Stimulated activated CD4-positive, alpha-beta T cell treated with anti-CD3 and anti-CD28 coated beads, Interleukin-1b, Interleukin-23, amount 100 ng/mL, for 1 hour (primary cell): ENCODE measurements at places on chromosomes 3 and 15.

DNA sequence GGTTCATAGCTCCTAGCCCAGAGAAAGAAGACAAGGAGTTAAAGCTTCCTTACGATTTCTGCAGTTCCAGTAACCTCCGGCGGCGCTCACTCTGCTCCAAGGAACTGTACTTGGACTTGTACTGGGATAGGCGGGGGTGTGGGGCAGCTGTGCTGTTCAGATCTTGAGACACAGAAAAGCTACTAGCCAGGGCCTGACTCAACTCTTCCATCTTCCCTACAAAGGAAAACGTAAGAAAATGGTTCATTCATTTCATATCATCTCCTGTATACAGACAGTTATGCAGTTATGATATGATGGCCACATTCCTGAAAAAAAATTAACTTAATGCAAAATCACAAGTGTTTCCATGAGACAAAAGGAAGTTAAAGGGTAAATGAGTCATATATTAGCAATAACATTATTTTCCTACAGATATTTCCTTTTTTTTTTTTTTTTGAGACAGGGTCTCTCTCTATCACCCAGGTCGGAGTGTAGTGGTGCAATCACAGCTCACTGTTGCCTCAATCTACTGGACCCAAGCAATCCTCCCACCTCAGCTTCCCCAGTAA, 4.6 kb downstream of the SNUPN start:
- DNase-seq: no peak

DNA sequence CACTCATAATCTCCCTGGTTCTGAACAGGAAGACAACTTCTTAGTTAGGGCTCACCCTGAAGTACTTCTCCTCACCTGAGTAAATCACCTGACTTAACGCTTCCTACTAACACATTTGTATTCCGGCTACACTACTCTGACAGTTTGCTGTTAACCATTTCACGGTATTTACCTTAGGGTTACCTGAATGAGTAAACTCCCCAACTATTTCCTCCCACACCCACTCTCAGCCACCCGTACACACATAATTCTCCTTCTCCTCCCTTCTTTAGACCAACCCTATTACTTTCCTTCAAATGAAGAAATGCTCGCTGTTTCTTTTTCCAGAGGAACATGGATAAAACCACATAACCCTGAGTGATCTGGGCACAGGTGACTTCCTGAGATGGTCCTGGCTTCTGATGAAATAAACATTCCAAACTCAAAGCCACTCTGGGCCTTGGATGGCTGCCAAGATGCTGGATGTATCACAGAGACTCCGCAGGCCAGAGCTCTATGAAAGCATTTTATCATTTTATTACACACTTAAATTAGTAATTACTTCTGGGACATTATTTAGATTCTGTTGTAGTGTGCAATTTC, 183.6 kb upstream of the ATP11B start:
- DNase-seq: no peak

- DNase-seq: no peak
Observed at GRCh38 chr3:119042162-119042561, 7.5 kb upstream of the IGSF11 start.

DNA sequence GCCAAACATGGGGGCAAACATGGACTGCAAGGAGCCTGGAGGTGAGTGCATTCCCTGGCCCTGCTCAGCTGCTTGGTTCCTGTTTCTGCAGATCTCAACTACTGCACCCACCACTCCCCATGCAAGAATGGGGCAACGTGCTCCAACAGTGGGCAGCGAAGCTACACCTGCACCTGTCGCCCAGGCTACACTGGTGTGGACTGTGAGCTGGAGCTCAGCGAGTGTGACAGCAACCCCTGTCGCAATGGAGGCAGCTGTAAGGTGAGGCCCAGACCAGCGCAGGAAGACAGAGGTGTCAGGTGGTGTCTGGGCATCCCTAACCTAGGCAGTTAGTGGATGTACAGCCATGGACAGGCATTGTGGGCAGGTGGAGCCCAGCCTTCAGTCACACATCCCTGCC, 5.3 kb downstream of the DLL4 start:
- DNase-seq: no peak

GRCh38 chr15:75672646-75673425, 25.1 kb downstream of the SNX33 start:
- no peak for DNase-seq
